ENCODE measurements at places on chromosomes 2 and 18.
A peak's percentile ranks its signal among the peaks of the same experiment; 100 is the strongest.

GRCh38 chr2:105749583-105750400, 5.1 kb downstream of the NCK2 start:
- no peak for DNase-seq

- DNase-seq = no peak
Observed at GRCh38 chr2:77479395-77479794, 42.8 kb downstream of the LRRTM4 start.

- no peak for DNase-seq
Observed at GRCh38 chr2:107402330-107402729, 424.4 kb upstream of the RGPD4 start.

GRCh38 chr2:214574084-214574781, 163.4 kb downstream of the VWC2L start:
- no peak for DNase-seq

GRCh38 chr2:235614900-235615712, 121.3 kb downstream of the AGAP1 start:
- DNase-seq = peak; percentile 70

DNA sequence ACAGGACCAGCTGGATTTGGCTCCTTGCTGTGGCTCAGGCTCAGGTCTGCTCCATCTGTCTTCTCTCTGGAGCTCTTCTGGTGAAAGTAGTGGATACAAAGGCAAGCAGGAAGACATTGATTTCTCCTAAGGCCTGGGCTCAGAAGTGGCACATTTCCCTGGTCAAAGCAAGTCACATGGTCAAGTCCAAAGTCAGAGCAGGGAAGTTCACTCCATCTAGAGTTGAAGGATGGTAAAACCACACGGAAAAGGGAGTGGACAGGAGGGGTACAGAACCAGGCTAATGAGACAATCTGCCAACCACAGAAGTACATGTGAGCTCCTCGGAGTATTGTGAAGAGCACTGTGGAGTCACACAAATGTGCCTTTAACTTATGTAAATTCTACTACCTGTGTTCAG, 66.1 kb downstream of the MARCO start:
- DNase-seq = no peak

DNA sequence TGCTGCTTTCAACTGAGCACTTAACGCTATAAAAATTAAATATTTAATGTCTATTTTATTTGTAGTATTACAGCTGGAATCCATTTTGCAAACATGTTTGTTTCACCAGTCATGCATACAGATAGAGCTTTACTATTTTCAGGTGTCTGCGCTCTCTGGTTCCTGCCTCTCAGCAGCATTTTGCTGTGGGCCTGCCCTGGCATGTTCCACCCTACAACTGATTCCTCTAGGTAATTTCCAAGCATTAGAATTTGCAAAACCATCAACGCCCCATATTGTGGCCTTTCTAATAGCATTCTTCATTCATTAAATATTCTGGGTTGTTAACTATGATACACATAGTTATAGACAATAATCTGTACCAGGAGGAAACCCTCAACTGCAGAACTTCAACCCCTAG, 266.4 kb upstream of the DLGAP1 start:
- no peak for DNase-seq
